ENCODE measurements at places on chromosomes 2 and 18. TPM values are rescaled to one million over a fixed set of nuclear protein-coding genes. Genes with fewer than 3 reads are reported as not detected.

GRCh38 chr2:144477957-144478311 is 42.0 kb downstream of the ZEB2 start:
- no peaks in the 10 kb centered on the region for H3K27me3 ChIP-seq
- peak overlapping the region; percentile 65 for H3K4me3 ChIP-seq
- peaks cover 61% of the 10 kb centered on the region for H3K4me1 ChIP-seq
- peaks cover 20% of the 10 kb centered on the region for H3K36me3 ChIP-seq
- DNase-seq, result no peak

- H3K4me1 ChIP-seq, result no peaks in the 10 kb centered on the region
- no peak for DNase-seq
- H3K27me3 ChIP-seq, result peaks cover 24% of the 10 kb centered on the region
- H3K36me3 ChIP-seq, result no peaks in the 10 kb centered on the region
Observed at GRCh38 chr2:176521878-176522670, 252.8 kb downstream of the MTX2 start.

DNA sequence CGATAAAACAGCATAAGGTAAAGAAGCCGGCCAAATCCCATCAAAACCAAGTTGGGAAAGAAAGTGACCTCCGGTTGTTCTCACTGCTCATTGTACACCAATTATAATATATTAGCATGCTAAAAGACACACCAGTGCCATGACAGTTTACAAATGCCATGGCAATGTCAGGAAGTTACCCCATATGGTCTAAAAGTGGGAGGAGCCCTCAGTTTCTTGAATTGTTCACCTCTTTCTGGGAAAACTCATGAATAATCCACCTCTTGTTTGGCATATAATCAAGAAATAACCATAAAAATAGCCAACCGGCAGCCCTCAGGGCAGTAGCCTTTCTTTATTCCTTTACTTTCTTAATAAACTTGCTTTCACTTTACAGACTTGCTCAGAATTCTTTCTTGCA is 544.9 kb upstream of the SETBP1 start:
- no peak overlapping the region for H3K27ac ChIP-seq
- no peak overlapping the region for H3K4me3 ChIP-seq
- no peaks in the 10 kb centered on the region for H3K4me1 ChIP-seq
- peaks cover 31% of the 10 kb centered on the region for H3K27me3 ChIP-seq

DNA sequence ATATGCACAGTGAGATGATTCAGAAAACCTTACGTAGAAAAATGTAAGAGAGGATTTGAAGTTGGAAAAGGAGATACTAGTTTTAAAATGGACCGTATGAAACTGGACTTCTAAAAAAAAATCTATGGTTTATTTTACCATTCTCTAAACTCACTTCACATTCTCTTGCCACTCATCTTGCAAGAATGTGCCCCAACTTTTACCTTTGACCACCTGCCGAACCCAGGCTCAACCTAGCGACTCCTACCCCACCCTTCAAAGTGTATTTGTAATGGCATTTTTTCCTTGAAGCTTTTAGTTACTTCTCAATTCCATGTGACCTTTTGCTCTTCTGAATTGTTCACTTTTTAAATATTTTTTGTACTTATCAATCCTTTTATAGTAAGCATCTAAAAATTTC is 160.8 kb downstream of the PHLPP1 start:
- no peaks in the 10 kb centered on the region for H3K27me3 ChIP-seq
- DNase-seq, result no peak
- H3K36me3 ChIP-seq, result no peaks in the 10 kb centered on the region
- no peak overlapping the region for H3K4me3 ChIP-seq
- peaks cover 6% of the 10 kb centered on the region for H3K4me1 ChIP-seq

- no peaks in the 10 kb centered on the region for H3K4me1 ChIP-seq
- H3K4me3 ChIP-seq, result no peak overlapping the region
- no peaks in the 10 kb centered on the region for H3K36me3 ChIP-seq
Observed at GRCh38 chr2:232350804-232351685, 27.5 kb upstream of the ALPP start.

DNA sequence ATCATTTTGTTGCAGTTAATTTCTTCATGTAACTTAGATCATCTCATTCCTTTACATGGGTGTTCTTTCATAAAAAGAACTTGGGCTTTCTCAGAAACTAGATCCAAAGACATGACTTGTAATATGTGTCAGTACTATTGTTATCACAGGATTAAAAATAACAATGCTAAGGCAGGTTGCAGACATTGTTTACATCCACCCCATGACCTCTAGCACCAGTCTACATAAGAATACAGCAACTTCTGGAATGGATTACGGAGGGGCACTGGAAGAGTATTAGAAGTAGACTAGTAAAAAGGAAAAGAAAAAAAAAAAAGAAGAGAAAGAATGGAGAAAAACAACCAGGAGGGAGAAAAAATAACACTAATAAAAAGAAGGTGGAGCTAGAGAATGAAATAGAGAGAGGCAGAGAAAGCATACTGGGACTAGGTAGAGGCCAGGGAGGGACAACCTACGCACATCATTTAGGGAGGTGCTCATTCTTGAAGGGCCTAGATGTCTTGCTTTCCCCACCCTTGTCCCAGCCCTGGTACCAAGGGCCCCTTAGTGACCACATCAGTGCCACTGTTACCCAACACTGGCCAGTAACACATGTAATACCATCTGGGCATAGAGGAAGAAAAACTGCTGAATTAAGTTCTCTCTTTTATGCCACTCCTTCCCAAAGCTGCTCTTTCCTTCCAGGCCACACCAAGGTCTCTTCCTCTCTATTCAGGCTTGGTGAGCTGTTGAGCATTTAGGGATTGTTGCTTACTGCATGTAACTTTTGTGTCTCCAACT is 70.6 kb upstream of the KLF7 start:
- H3K36me3 ChIP-seq, result peaks cover 4% of the 10 kb centered on the region
- no peak for DNase-seq
- no peak overlapping the region for H3K4me3 ChIP-seq
- peaks cover 5% of the 10 kb centered on the region for H3K27me3 ChIP-seq
- H3K27ac ChIP-seq, result no peak overlapping the region

- no peak overlapping the region for H3K4me3 ChIP-seq
- H3K36me3 ChIP-seq, result no peaks in the 10 kb centered on the region
- no peak for DNase-seq
- H3K27ac ChIP-seq, result no peak overlapping the region
- H3K4me1 ChIP-seq, result peaks cover 18% of the 10 kb centered on the region
Observed at GRCh38 chr18:49749563-49749962, 63.8 kb downstream of the ACAA2 start.

GRCh38 chr2:222813177-222813843 is 47.5 kb upstream of the ACSL3 start:
- H3K36me3 ChIP-seq, result no peaks in the 10 kb centered on the region
- H3K4me1 ChIP-seq, result no peaks in the 10 kb centered on the region
- DNase-seq, result no peak
- H3K4me3 ChIP-seq, result no peak overlapping the region
- H3K27ac ChIP-seq, result no peak overlapping the region
- H3K27me3 ChIP-seq, result no peaks in the 10 kb centered on the region

GRCh38 chr2:28979041-28979440 is 2.1 kb upstream of the TOGARAM2 start:
- no peaks in the 10 kb centered on the region for H3K36me3 ChIP-seq
- DNase-seq, result no peak
- H3K4me1 ChIP-seq, result peaks cover 6% of the 10 kb centered on the region
- no peak overlapping the region for H3K4me3 ChIP-seq
- no peak overlapping the region for H3K27ac ChIP-seq

GRCh38 chr2:150732491-150732890 is 245.0 kb upstream of the RND3 start:
- no peak for DNase-seq
- no peak overlapping the region for H3K4me3 ChIP-seq
- H3K27ac ChIP-seq, result no peak overlapping the region
- no peaks in the 10 kb centered on the region for H3K36me3 ChIP-seq
- H3K4me1 ChIP-seq, result no peaks in the 10 kb centered on the region

DNA sequence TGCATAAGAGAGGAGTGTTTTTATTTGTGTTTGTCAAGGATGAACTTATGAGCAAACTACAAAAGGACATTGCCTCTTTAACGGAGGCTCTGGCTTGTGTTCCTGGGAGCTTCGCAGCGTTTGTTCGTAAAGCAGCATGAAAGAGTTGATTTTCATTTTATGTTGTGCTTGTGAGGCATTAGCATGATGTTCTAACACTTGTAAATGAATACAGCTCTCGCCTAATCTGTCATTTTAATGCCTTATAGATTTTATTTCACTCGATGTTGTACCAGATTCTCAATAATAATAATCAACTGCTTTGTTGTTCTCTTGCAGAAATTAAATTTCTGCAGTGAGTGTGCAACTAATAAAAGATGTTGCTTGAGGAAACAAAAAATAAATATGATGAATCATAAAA is 687.3 kb upstream of the FANCL start:
- no peaks in the 10 kb centered on the region for H3K4me1 ChIP-seq
- no peaks in the 10 kb centered on the region for H3K36me3 ChIP-seq
- H3K4me3 ChIP-seq, result no peak overlapping the region
- no peak for DNase-seq
- no peak overlapping the region for H3K27ac ChIP-seq

GRCh38 chr2:100276716-100277115 is 45.6 kb downstream of the LONRF2 start:
- H3K27ac ChIP-seq, result no peak overlapping the region
- no peak for DNase-seq
- no peaks in the 10 kb centered on the region for H3K36me3 ChIP-seq

DNA sequence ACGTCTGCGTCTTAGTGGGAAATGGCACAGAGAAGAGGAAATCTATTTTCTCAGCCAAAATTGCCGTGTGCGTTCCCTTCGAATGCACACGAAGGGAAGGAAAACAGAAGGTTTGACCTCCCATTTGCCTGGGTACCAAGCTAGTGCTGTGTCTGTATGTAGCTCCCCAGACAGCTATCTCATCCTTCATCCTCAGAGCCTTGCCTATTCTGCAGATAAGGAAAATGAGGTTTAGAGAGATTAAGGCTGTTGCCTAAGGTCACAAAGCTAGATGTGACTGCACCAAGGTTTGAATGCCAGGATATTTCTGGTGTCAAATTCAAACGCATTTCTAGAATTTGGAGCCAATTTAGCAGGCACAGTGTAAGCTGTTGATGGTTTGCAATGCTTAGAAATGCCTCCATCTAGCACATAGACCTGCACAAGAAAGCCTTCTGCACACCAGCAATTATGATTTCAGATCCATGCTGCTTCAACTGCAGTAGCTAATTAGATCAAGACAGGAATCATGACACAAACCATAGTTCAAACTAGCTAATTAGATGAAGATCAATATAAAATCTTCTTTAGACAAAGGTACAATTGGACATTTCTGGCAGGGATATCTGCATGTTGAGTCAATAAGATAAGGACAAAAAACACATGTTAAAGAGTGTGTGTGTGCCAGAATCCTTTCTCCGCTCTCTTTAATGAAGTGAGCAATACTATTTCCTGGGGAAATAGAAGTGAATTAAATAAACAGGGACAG is 115.1 kb downstream of the CMPK2 start:
- H3K36me3 ChIP-seq, result no peaks in the 10 kb centered on the region
- no peak overlapping the region for H3K27ac ChIP-seq
- no peak for DNase-seq
- H3K4me1 ChIP-seq, result no peaks in the 10 kb centered on the region
- peaks cover 10% of the 10 kb centered on the region for H3K27me3 ChIP-seq

DNA sequence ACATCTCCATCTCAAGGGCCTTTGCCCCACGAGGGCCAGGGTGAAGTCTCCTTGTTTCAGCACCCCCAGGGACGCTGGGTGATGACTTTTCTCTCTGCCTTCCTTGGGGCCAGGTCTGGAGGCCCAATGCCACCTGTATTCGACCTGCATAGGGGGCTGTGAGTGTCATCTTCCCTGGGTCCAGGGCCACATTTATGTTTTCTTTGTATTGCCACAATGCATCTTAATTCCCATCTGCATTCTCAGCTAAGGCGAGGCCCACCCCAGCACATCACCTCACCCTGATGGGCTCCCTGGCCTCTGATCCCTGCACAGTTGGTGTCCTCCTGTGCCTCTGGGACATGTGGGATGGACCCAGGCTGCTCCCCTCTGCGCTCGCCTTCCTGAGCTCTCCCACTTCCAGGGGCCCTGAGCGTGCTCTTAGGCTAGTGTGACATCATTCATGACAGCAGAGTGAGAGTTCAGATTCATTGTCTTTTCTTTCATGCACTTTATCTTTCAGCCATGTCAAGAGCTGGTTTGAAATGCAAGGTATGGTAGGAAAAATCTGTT is 122.0 kb upstream of the COPS8 start:
- H3K27me3 ChIP-seq, result peaks cover 6% of the 10 kb centered on the region
- no peak overlapping the region for H3K27ac ChIP-seq
- DNase-seq, result no peak
- H3K4me1 ChIP-seq, result peaks cover 4% of the 10 kb centered on the region
- H3K36me3 ChIP-seq, result no peaks in the 10 kb centered on the region

GRCh38 chr2:181264441-181264840 is 192.7 kb upstream of the ITGA4 start:
- H3K4me3 ChIP-seq, result no peak overlapping the region
- H3K4me1 ChIP-seq, result peaks cover 25% of the 10 kb centered on the region
- peaks cover 13% of the 10 kb centered on the region for H3K36me3 ChIP-seq
- H3K27me3 ChIP-seq, result no peaks in the 10 kb centered on the region

DNA sequence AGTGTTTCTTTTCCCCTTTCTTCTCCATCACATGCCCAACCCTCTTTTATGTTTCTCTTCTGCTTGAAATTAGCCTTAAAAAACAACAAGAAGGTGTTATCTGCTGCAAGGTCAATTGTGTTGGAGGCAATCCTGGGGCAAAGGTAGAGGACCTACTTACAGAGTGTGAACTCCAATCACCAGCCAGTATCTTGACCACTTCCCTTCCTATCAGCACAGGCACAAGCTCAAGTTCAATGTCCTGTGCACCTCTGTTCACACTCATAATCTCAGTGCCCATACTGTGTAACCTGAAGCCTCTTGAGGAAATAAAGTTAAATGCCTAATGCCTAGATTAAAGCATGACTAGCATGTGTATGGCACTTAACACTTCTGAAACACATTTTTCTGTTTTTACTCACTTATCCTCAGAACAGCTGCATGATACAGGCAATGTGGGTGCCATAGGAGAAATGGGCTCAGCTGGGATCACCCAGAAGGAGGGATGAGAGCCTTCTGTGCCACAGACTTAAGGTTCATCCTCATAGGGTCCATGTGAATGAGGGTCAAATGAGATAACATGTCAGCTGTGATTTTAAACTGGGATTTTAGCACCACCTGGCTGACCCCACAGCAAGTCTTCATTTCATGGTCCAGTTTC is 701.5 kb downstream of the BCL11A start:
- H3K4me1 ChIP-seq, result no peaks in the 10 kb centered on the region
- H3K27ac ChIP-seq, result no peak overlapping the region
- no peaks in the 10 kb centered on the region for H3K27me3 ChIP-seq
- no peaks in the 10 kb centered on the region for H3K36me3 ChIP-seq
- H3K4me3 ChIP-seq, result no peak overlapping the region

DNA sequence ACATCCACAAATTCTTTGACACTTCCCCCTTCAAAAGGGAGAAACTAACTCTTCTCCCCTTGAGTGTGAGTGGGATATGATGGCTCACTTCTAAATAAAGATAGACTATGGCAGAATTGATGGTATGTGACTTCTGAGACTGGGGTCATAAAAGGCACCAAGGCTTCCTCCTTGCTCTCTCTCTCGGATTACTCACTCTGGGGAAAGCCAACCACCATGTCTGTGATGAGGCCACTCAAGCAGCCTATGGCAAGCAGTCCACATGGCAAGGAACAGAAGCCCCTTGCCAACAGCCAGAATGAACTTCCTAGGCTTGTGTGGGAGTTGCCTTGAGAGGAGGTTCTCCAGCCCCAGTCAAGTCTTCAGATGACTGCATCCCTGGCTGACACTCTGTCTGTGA is 43.6 kb downstream of the KIAA2012 start:
- H3K27ac ChIP-seq, result no peak overlapping the region
- peaks cover 7% of the 10 kb centered on the region for H3K4me1 ChIP-seq
- DNase-seq, result no peak
- no peak overlapping the region for H3K4me3 ChIP-seq
- H3K27me3 ChIP-seq, result peaks cover 19% of the 10 kb centered on the region

The SLC8A1 gene
- total RNA-seq, result not detected

The LDLRAD4 gene
- 16.3 TPM for total RNA-seq

The RTTN gene
- 21.8 TPM for total RNA-seq

The ALLC gene
- total RNA-seq, result not detected

The TAF1B gene
- total RNA-seq, result 34.4 TPM

The CTIF gene
- 13.0 TPM for total RNA-seq

The TMEM182 gene
- total RNA-seq, result 4.8 TPM

The CAPN14 gene
- 1.2 TPM for total RNA-seq

The DNAJC5G gene
- not detected for total RNA-seq
